SHP77 (cell line): ENCODE measurements at places on chromosomes 5 and 9.

DNA sequence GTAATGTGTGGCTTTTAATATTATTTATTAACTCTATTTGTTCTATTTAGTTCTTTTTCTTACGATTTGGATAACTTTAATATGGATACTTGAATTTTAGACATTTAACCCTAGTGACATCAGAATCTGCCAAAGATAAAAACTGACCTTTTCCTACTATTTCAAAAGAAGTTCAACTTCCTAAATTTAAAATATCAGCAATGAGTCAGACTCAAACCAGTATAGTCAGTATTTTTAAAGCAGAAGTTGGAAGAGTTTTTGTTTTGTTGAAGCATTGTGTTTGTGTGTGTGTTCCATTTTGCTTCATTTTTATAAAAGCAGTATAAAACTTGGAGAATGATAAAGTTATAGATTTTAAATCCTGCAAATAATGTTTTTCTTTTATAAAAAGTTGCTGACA, 251.8 kb upstream of the RASA1 start:
- DNase-seq = no peak

DNA sequence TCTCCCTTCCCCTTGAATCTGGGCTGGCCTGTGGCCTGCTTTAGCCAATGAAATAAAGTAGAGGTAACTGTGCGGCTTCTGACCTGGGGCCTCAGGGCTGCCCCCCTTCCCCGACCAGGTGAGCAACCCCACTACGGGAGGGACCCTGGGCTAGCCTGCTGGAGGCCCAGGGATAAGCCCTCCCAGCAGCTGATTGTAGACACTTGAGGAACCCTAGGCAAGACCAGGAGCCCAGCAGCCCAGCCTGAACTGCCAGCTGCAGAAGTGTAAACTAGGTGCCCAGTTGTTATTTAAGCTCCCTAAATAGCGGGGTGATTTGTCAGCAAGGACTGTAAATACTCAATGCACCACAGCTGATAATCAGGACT, 41.3 kb downstream of the RAPGEF1 start:
- peak; percentile 49 for DNase-seq

DNA sequence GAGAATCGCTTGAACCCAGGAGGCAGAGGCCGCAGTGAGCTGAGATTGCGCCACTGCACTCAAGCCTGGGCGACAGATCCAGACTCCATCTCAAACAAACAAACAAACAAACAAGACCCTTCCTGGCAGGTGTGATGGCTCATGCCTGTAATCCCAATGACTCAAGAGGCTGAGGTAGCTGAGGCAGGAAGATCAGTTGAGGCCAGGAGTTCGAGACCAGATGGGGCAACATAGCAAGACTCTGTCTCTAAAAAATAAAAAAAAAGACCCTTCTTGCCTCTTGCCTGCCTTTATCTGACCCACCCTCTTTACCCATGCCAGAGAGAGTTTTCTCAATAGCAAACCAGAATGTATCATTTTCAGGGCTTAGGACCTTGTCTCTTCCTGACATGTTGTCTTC, 8.8 kb upstream of the PANK3 start:
- no peak for DNase-seq

DNA sequence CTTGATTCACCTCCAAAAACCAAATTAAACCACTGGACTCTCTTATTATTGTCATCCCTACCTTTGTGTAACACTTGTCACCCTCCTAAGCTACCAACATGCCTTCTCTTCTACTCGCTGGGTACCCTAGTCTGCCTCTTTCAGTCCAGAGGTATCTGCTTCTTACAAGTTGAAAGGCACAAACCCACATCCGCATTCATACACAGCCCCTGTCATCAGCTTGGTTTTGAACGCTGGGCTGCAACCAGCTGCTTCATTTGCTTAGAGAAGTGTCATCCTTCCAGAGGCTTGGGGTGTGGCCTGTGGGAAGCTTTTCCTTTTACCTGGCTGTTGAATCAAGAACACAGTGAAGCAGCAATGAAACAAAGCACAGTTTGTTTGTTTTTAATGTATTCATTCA, 138.8 kb upstream of the WWC1 start:
- DNase-seq = no peak

GRCh38 chr5:141422742-141423291, 2.0 kb downstream of the PCDHGA11 start:
- DNase-seq = no peak

GRCh38 chr5:149036970-149037369, 25.9 kb downstream of the SH3TC2 start:
- DNase-seq = no peak
